ENCODE measurements at places on chromosomes 11 and 22.
A peak's percentile ranks its signal among the peaks of the same experiment; 100 is the strongest.

DNA sequence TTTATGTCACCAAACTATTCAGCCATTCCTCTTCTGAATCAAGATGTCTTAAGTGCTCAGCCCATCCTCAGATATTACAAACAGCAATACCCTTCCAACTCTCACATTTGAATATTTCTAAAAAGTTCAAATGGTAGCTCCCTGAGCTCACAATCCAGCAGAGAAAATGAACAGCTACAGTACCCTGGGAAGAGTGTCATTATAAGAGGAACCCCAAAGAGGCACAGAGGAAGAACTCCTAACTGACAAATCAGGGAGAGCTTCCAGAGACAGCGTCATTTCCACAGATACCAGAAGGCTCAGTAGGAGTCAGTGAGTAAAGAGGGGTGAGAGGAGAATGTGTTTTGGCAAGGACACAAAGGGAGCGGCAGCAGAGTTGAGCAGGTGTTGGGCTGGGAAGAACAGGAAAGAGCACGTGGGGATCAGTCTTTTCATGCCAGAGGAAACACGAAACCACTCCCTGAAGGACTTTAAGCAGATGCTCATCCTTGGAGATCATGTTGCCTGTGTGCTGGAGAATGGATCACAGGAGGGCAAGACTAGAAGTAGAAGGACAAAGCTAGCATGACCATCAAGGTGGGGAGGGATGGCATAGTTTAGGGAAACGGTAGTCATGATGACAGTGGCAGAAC lies 4.3 kb downstream of the CLTCL1 start:
- no peak for ATAC-seq

GRCh38 chr11:32426819-32427615 lies 8.3 kb downstream of the WT1 start:
- ATAC-seq = no peak

DNA sequence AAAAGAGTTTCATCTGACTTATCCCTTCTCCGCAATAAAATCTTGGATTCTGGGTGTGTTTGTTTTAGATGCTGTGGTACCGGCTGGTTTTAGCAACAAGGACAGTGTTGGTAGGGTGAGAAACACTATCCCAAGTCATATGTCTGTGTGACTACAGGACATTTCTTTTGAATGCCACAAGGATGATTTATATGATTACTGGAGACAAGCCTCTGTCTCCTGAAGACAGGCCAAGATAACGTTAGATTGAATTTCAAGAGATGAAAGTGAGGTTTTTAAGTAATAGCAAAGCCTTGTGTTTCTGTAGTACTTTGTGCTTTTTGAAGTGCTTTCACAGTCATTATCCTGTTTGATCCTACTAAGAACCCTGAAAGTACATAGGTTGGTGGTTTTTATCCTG lies 101.6 kb downstream of the COMMD9 start:
- no peak for ATAC-seq

- ATAC-seq = peak; percentile 89
These were observed 36.7 kb downstream of the TPST2 start for GRCh38 chr22:26553056-26553752.

DNA sequence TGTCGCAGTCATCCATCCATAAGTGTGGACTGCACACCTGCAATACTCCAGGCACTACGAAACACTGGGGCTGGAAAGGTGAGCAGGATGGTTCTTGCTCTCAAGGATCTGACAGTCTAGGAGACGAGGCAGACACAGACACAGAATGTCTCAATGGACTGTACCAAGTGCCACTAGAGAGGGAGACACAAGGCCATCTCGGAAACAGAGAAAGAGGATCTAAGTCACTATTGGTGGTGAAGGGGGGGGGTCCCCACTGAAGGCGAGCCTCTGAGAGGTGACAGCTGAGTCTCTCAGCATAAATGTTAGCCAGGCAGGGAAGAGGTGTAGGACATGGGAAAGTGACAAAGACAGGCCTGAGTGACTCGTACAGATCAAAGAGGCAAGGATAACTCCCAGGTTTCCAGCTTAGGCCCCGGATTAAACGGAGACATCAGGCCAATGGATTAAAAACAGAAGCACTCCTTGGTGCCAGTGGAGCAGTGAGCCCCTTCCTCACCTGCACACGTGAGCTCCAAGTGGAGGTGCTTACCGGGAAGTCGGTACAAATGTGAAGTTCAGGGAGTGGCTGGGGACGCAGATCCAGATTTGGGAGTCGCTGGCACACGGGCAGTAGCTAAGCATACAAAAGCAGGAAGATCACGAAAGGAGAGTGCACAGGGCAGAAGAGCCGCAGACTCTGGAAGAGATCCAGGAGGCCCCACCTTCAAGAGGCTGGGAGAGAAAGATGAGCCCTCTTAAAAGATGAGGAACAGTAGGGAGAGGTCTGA lies 117.2 kb downstream of the MICAL3 start:
- ATAC-seq = no peak

DNA sequence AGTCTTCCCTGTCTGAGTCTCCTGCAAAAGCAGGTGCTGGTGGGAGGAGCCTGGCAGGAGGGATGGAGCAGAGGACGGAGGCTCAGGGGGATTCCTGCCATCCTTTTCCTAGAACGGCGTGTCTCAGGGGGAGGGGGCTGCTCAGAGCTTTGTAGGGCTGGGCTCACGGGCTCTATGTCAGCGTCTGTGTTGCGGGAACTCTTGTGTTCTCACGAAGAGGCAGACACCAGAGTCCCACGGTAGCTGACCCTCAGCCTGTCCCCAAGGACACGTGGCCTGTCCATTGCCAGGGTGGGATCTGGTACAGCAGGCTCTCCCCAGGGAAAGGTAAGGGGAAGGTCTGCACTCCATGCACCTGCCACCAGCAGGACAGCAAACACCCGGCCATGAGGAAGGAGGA lies 1505.2 kb downstream of the TBC1D22A start:
- ATAC-seq = no peak

GRCh38 chr11:19868281-19868821 lies 155.7 kb downstream of the NAV2 start:
- ATAC-seq = peak; percentile 80

GRCh38 chr11:73292525-73292894 lies 15.6 kb upstream of the ARHGEF17 start:
- ATAC-seq = no peak

DNA sequence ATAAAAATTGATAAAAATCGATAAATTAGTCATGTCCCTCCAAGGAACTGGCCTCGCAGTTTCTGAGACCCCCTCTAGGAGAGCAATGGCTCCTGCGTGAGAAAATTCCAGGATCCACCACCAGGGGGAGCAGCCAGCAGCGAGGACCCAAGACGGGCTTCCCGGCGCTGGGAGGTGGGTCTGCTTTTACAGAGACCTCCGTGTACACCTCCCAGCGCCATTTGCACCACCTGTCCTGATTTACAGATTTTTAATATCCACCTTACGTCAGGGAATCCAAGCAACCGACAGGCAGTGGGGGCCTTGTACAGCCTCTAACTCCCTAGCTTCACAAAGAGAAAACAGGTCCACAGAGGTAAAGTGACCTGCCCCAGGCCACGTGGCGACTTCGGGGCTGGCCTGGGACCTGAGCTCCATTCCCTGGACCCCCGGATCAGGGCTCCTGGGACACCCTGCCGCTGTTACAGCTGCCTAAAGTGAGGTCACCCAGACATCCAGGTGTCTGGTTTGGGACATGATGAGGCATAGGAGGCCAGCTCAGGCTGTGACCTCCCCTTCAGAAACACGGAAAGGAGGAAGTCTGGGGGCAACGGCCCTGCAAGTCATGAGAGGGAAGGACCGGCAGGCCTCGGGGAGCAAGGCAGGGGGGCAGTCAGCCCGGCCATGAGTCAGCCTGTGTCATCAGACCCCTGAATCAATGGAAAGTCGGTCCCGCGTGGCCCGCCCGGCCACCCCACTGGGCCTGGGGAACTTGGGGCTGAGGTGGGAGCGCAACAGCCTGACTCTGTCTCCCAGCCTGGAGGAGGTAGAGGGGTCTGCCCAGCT lies 3.5 kb downstream of the OSM start:
- ATAC-seq = peak; percentile 86

GRCh38 chr11:85316967-85317366 lies 310.2 kb downstream of the DLG2 start:
- no peak for ATAC-seq

DNA sequence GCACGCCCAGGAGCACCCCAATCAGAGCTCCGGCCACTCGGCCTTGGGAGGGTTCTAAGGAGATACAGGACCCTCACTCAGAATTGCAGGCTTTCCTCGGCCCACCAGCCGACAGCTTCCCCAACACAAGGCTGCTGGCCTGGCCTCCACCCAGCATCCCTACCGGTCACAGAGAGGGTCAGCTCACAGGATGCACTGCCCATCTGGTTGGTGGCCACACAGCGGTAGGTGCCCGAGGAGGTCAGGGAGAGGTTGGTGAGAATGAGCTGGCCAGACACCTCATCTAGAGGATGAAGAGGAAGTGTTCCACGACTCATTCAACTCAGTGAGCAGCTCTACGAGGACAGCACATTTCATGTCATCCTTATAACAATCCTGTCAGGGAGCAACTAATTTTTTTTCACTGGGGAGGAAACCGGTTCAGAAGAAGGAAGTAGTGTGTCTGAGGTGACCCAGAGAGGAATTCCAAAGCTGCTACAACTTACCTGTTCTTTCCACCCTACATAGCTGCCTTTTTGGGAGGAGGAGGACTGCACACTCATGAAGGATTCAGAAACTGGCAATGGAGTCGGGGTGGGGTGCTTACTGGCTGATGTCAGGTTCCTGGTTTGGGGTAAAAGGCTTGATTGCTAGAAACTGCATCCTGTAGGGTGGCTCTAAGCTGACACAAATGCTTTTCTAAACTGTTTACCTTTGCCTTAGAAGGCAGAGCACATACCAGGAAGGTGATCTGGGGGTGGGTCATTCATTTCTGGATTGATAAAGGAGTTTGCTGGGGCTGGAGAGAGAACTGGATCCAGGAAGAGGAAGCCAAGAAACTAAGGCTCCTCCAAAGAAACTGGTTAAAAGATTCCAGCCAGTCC lies 3.3 kb downstream of the VSIG2 start:
- no peak for ATAC-seq

DNA sequence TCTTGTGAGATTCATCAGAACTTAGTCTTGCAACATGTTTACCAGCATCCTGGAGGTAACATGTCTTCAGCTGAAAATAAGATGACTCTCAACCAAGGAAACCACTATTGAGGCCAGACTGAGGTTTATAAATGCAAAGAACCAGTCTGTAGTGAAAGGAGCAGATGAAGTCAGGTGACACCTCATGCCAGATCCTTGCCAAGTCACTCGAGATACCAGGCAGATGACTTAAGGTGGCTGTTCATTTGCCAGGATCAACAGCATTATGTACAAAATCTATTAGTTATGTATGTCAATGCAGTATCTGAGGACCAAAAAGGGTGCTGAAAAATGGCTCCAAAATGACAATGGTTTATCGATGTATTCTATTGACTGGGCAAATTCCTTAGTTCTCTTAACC lies 100.0 kb upstream of the SOX6 start:
- no peak for ATAC-seq

DNA sequence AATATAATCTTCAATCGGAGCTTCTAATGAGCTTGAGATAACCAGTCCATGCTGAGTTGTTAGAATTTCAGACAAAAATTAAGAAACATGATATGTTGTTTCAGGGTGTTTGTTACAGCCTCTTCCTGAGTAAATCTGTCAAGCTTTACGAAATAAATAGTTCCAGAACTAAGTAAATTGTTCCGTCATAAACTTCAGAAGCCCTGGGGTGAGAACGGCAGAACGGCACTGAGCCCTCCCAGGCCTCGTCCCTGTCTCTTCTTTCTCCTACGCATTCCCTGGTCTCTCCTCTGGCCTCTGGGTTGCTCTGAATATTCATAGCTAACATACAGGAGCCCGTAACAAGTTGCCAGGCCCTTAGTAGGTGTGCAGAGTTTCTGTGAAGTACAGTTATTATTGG lies 390.8 kb upstream of the NARS2 start:
- no peak for ATAC-seq

DNA sequence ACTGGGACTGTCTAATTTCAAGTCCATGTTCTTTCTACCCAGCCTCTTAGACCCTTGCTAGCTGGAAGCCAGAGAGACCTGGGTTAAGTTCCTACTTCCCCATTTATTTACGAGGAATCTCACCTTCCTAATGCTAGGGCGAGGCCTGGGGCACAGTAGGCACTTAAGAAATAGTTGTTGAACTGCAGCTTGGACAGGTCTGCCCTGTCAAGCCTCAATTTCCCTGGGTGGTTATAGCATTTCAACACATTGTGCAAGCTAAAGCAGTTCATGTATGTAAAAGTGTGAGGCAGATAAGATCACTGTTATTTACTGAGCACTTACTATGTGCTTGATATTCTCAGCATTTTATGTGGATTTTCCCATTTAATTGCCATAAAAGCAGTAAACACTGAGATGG lies 12.1 kb downstream of the NAV2 start:
- no peak for ATAC-seq

DNA sequence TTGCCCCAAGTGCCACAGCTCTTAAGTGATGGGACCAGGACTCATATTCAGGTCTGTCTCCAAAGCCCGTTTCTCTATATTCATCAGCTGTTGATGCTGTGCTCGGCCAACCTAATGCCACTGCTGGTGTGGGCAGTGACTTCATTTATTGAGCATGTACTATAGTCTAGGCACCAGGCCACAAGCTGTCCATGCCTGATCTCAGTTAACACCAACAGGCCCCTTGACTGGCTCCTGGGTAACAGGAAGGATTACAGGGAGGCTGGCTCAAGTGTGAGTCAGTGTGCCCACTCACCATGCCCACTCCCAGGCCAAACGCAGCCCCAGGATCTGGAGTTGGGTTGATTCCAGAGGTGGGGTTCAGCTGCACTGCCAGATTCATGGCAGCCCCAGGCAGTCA lies 8.6 kb upstream of the CRYBB2 start:
- no peak for ATAC-seq

GRCh38 chr11:112440518-112440917 lies 179.9 kb upstream of the PLET1 start:
- no peak for ATAC-seq

GRCh38 chr11:112507281-112507680 lies 246.6 kb upstream of the PLET1 start:
- ATAC-seq = peak; percentile 65

DNA sequence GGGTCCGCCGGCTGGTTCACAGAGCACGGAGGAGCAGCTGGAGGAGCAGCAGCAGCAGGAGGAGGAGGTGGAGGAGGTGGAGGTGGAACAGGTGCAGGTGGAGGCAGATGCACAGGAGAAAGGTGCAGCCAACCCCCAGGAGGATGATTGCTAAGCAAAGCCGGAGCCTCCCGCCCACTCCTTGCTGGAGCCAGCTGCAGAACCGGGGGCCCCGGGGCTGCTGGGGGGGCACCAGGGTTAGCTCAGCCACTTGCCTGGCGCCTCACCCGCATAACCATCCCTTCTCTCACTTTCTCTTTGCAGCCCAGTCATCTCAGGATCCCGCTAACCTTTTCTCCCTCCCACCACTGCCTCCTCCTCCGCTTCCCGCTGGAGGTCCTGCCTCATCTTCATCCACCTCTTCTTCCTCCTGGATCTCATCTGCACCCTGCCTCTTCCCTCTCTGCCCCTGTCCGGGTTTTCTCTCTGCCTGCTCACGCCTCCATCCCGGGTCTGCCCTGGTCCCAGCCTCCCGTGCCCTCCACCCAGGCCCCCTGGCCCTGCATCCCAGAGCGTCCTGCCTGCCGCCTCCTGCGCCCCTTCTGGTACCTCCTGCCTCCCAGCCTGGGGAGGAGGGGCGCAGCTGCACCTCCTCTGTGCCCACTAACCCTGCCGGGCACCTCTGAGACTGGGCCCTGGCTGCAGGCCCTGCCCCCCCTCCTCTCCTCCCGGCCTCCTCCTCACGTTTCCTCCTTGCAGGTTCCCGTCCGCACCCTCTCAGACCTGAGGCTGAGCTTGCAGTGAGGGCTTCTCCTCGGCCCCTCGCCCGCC lies 9.5 kb downstream of the KCTD17 start:
- no peak for ATAC-seq

- peak; percentile 26 for ATAC-seq
These were observed 14.0 kb upstream of the NRGN start for GRCh38 chr11:124725719-124726105.

- no peak for ATAC-seq
These were observed 148.8 kb downstream of the FEZ1 start for GRCh38 chr11:125347261-125347585.
